ENCODE measurements at places on chromosomes 16 and 17.

- DNase-seq, result no peak
These were observed at the start of gene TVP23A for GRCh38 chr16:10817963-10818941. Gene TVP23A (minus strand): TSS chr16:10818794. CDS start chr16:10818493, 301 bp downstream.

DNA sequence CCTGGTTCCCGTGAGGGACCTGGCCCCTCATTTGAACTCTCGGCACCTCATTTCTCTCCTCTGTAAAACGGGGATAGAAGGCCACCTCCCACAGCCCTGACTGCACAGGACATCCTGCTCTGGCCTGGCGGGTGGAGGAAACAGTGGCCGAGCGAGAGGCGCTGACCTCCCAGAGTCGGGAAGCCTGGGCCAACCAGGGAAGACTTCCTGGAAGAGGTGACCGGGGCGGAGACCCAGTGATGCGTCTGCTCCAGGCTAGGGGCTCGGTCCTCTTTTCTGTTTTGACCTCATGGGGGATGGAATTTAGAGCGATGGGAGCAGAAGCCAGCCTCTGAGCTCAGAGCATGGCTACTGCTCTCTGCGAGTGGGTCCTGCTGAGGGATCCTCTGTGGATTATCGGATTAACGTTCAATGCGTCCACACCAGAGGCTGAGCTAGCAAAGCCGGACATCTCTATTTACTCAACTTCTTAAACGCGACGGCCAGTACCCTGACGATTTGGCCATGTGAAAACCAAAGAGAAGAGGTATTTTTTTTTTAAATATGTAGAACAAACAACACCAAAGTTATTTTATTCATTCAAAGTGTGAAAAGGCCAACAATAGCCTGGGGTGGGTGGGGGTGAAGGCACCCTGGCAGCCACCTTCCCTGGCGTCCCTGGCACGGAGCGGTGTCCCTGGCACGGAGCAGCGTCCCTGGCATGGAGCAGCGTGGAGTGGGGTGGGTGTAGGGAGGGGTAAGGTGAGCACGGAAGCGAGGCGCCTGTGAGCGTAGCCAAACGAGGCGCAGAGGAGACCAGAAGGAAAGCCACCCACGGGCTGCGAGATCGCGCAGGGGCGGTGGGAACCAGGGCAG lies 9.2 kb upstream of the MSLN start:
- DNase-seq, result no peak

DNA sequence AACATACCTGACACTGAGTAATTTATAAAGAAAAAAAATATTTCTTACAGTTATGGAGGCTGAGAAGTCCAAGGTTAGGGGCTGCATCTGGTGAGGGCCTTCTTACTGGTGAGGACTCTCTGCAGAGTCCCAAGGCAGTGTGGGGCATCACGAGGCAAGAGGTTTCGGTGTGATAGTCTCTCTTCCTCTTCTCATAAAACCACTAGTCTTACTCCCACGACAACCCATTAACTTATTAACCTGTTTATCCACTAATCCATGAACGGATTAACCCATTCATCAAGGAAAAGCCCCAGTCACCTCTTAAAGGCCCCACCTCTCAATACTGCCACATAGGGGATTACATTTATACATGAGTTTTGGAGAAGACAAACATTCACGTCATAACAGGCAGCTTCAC lies 20.1 kb downstream of the CIITA start:
- no peak for DNase-seq

GRCh38 chr17:66803474-66803951 lies 31.4 kb upstream of the CACNG5 start:
- DNase-seq, result no peak

DNA sequence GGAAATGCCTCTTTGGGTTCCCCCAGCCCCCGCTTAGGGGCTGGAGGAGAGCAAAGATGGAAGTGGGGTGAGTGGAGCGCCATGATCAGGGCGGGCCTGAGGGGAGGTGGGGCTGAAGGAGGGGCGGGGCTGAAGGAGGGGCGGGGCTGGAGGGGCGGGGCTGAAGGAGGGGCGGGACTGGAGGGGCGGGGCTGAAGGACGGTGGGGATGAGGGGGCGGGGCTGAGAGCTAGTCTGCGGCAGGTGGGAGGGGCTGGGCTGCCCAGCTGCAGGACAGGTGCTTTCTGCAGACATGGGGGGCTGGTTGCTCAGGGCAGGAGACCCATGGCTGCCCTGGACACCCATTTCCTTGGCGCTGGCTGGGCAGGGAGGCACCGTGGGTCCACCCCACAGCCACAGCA lies 39.1 kb upstream of the PABPN1L start:
- DNase-seq, result no peak

- DNase-seq, result peak; percentile 40
These were observed 14.7 kb downstream of the NXN start for GRCh38 chr17:964876-965275.

All from fibroblast of lung (primary cell).